ENCODE measurements at places on chromosomes 5 and 9. TPM values are rescaled to one million over a fixed set of nuclear protein-coding genes. Genes with fewer than 3 reads are reported as not detected.

CENPK gene
- 55.2 TPM for total RNA-seq

GIN1 gene
- 9.8 TPM for total RNA-seq

NR2F1-AS1 gene
- total RNA-seq: 53.1 TPM

PCDHB11 gene
- 3.6 TPM for total RNA-seq

GRCh38 chr5:142915813-142916424 lies 145.7 kb downstream of the ARHGAP26 start:
- peak; percentile 15 for DNase-seq

- no peak for DNase-seq
Observed at GRCh38 chr5:27312291-27312893, 274.0 kb upstream of the CDH9 start.

DNA sequence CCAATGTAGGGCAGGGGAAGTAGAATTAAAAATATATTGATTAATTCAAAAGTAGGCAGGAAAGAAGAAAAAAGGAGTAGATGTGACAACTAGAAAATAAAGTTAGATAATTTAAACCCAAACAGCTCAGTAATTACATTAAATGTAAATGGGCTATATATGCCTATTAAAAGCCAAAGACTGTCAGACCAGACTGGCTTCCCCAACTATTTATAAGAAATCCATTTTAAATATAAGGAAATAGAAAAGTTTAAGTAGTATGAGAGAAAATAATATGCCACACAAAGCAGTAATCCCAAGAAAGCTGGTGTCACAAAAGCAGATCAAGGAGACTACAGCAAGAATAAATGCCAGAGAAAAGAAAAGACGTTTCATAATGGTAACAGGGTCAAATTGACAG lies 28.9 kb upstream of the SARDH start:
- DNase-seq: no peak

DNA sequence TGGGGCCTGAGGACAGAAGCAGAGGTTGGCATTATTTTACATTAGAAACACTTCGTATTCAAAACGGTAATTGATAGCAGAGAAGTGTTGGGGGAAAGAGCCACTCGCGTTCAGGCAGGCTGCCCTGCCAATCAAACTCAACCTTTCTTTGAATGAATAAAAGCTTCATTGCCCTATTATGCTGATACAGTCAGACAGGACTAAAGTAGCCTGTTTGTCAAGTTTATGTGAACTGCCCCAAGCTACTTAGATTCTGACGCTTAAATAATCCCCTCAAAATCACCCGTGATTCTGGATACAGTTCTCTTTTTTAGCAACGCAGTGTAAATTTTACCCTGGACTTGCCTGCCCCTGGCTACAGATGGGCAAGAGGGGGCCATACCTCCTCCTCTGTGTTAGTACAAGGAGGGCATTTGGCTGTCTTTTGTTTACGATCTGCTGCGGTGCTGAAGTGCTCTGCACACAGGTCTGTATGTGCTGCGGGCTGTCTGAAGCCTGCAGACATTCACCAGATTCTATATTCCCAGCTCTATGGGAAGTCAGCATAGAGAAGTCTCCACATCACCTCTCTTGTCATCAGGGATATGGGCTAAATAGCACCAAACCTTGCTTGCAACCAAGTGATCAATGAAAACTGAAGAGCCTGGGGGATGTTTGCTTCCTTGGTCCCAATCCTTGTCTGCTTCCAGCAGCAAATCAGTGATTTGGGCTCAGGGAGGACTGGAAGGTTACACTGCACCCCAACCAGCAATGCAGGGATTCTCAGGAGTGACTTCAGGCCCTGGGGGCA lies 218.4 kb downstream of the EBF1 start:
- no peak for DNase-seq

DNA sequence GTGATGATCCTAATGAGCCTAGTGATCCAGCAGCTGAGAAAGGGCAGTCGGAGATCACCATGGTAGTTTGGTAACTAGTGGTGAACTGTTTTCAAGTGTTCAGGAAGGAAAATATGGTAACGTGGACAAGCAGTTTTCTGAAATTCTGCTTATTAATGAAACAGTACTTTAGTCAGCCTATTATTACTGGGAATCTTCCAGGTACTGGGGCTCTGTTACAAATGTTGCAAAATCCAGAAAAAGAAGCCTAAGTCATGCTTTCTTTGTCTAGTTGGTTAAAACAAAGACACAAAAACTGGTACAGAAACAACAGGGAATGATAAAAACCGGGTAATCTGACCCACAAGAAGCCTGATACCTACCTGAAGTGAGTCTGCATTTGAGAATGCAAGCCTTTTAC lies 18.2 kb downstream of the TTC23L start:
- DNase-seq: no peak

DNA sequence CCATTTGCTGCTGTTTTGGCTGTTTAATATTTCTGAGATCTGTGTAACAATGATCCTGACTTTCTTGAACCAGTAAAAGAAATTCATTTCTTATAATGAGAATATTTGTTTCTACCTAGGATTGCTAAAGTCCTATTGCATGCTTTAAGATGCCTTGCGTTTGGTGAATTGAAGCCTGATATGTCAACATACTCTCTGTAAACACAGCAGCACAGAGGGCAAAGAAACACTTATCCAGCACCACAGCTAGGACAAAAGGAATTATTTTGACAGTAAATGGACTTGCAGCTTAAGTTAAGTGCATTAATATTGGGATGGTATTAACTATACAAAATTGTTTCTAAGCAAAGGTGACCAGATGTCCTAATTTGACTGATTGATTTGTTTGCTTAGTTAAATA lies 2031.2 kb upstream of the CDH6 start:
- no peak for DNase-seq

- DNase-seq: no peak
Observed at GRCh38 chr9:77440057-77440456, 208.1 kb downstream of the GNA14 start.

- DNase-seq: no peak
Observed at GRCh38 chr9:19551124-19551929, 142.5 kb downstream of the ACER2 start.

DNA sequence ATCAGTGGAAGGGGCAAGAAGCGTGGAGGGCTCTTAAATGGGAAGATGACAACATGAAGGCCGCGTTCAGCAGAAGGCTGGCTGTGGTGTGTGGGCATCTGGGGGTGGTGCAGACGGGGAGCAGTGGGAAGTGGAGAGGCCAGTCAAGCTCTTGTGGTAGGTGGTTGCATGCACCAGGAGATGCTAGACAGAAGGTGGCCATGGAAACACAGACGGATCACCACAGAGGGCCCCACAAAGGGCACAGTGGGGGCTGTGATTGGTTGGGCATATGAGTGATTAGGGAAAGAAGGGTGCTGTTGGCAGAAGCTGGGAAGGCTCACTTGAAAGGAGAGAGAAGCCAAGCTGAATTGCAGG lies 14.7 kb downstream of the MTMR12 start:
- DNase-seq: no peak

DNA sequence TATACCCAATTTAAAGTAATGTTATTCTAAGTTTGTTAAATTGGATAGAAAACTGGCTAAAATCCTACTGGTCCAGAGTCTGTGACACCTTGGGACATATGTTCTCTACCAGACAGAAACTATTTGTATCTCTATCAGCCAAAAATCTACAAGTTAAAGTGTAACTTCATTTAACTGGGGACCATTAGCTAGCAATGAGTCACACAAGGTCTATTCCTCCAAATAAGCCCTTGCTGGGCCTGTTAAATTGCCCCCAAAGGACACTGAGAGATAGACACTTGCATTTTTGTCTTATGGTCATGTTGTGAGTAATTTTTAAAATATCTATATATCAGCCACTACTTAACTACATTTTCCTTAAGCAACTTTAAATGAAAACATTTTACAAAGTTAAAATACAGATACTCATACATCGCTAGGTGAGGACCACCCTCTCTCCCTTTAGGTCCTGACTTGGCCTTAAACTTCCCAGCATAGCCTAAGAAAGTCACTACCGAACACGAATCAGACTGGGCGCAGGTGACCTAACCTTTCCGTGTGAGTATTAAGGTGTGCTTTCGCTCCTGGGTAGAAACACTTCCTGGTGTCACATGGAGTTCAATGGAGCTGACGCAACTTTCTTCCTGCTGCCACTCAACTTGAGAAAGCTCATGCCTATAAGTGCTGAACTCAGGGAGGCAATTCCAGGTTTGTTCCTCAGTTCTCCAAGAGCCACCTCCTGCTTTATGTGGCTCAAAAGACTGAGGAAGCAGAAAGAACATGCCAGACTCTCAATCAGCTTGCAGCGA lies 249.1 kb downstream of the DIRAS2 start:
- no peak for DNase-seq

- no peak for DNase-seq
Observed at GRCh38 chr9:72945391-72945790, 7.5 kb downstream of the ALDH1A1 start.

- no peak for DNase-seq
Observed at GRCh38 chr9:137575716-137576411, 2.9 kb downstream of the DPH7 start.

Data from neural crest cell (in vitro differentiated cells).